HTR-8/SVneo (cell line): ENCODE measurements at places on chromosomes 11 and 22.

GRCh38 chr11:106276859-106277436 is 199.5 kb downstream of the AASDHPPT start:
- DNase-seq, result peak; percentile 4

DNA sequence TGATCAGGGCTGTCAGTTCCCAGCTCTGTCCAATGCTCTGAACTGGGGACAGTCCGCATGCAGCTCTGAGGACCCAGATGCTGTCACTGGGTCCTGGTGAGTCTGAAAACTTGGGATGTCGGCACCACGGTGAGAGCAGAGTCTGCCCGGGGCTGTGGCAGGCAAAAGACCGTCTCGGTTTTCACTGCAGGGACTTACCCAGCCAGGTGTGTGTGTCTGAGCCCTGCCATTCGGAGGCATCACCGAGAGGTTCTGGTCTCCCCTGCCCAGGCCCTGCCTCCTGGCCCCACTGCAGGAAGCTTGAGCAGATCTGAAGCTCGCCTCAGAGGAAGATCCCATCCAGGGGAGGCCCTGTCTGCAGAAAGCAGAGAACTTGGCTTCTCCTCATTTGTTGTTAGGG is 5.2 kb downstream of the TP53AIP1 start:
- no peak for DNase-seq

DNA sequence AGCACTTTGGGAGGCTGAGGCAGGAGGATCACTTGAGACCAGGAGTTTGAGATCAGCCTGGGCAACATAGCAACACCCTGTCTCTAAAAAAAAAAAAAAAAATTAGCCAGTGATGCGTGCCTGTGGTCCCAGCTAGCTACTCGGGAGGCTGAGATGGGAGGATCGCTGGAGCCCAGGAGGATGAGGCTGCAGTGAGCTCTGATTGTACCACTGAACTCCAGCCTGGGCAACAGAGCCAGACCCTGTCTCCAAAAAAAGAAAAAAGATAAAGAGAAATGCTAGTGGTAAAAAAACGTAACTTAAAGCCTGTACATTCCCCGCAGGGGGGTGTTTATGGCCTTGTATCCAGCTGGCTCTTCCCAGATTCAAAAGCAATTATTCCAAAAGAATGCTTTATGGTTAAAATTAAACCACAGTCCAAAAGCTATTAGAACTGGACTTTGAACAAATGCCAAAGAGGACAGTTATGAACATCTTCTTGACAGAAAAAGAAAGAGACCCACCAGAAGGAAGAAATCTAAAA is 16.4 kb upstream of the SNX32 start:
- no peak for DNase-seq

DNA sequence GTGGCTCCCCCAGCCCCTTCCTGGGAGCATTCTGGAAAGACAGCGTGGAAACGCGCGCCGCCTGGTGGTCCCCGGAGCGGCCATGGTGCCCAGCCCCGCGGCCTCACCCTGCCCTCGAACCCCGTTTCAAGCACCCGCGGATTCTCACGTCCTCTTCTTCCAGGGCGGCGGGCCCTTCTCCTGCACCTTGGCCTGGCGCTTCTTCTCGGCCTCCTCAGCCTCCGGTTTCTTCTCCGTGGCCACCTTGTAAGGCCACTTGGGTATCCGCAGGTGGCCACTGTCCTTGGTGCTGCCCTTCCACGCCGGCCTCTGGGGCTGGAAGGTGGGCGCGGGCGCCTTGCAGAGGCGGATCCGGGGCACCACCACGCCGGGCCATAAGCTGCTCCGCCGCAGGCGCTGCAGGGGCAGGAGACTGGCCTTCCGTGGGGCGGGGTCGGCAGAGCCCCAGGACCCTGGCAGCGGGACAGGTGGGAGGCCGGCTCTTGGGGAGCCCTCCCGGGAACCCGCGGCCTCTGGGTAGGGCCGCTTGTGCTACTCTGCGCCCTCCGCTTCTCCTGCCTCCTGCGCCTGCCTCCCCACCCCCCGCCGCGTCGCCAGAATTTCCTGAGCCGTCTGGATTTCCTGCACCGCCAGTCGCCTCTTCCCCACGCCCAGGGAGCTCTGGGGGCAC is 83.4 kb downstream of the TRIM51G start:
- DNase-seq, result no peak

DNA sequence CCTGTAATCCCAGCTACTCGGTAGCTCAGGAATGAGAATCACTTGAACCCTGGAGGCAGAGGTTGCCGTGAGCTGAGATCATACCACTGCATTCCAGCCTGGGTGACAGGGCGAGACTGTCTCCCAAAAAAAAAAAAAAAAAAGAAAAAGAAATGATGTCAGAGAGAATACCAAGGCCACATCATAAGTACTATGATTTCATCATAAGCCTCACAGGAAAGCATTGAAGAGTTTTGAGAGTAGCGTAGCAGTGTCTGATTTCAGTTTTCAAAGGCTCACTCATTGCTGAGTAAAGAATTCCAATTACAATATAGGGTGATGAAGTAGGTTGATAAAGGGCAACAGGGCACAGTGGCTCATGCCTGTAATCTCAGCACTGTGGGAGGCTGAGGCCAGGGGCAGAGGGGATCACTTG is 88.8 kb downstream of the MRTFA start:
- no peak for DNase-seq

GRCh38 chr11:15716550-15716949 is 601.8 kb downstream of the INSC start:
- no peak for DNase-seq

GRCh38 chr11:118581057-118581456 is 8.8 kb downstream of the ARCN1 start:
- no peak for DNase-seq

- peak; percentile 12 for DNase-seq
These were observed 109.2 kb downstream of the CSNK2A3 start for GRCh38 chr11:11243590-11244469.

GRCh38 chr11:80041136-80042000 is 600.5 kb upstream of the TENM4 start:
- DNase-seq, result no peak

DNA sequence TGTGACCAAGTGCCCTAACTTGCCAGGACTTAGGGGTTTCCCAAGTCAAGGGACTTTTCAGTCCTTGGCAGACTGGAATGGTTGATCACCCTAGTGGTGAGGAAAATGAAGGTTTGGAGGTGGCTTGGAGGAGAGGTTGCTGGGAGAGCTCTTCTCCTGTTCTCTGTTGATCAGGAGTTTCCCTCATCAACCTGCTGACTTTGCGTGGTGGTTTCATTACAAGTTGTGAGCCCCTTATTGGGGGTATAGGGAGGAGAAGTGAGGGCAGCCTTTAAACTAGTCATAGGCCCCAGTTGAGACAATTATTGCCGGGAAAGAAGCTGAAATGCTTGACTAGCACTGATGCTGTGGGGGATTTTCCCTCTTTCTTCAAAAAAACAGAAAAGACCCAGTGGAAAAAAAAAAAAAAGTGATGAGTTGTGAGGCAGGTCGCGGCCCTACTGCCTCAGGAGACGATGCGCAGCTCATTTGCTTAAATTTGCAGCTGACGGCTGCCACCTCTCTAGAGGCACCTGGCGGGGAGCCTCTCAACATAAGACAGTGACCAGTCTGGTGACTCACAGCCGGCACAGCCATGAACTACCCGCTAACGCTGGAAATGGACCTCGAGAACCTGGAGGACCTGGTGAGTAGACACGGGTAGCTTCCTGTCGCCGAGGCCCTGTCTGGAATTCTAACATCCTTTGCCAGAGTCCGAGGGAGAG is at the start of gene CXCR5:
Gene CXCR5 (plus strand): TSS at position 525 of the 704 bp plus-strand sequence. CDS start 50 bp downstream, at position 575.
- no peak for DNase-seq

DNA sequence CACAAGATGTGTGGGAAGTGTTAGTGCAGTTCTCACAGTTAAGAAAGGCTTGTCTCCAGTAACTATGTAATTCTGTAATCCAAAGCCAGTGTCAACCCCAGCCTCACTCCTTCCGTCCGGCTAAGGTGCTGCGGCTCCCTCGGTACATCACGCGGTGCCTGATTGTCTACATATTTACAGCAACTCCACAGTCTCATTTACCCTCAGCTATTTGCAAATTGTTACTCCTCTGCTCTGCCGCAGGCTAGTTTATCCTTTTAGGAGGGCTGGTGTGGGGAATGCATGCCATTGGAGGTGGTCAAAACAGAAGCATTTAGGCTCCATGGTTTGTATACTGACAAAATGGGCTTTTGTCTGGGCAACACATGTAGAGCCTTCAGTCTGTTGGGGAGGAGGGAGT is 358.3 kb downstream of the METTL15 start:
- no peak for DNase-seq

- DNase-seq, result no peak
These were observed 273.9 kb downstream of the SBF2 start for GRCh38 chr11:10019906-10020682.

DNA sequence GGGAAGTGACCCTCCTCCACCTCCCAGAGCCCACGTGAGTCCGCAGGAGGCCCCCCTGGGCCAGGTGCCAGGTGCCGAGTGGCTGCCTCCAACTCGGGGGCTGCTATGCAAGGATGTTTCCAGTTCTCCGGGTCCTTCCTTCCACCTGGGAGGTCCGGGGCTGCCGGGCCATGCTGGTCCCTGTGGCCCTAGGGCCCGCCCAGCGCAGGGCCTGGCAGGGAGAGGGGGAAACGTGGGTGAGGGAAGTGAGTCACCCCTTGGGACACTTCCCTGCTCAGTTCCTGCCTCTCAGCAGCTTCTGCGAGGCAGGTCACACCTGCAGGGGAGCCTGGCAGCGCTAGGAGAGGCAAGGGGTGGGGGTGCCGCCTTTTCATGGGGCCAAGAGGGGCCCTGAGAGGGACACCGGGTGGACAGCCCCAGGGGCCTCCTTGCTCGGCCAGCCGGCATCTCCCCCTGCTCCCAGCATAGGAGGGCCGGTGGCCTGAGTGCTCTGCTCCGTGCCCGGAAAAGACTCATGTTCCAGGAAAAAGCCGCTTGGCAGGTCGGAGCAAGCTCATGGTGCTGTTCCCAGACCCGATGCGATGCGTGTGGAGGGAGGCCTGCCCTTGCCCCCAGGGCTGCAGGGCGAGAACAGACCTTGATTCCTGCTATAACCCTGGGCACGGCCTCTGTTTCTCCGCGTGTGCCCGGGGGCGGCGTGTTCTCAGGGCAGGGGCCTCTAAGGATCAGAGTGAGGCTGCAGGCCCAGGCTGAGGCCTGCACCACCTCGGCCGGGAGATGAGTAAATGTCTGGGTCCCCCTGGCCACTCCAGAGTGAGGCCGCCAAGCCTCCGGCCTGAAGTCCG is 30.3 kb upstream of the WNT7B start:
- DNase-seq, result peak; percentile 76

DNA sequence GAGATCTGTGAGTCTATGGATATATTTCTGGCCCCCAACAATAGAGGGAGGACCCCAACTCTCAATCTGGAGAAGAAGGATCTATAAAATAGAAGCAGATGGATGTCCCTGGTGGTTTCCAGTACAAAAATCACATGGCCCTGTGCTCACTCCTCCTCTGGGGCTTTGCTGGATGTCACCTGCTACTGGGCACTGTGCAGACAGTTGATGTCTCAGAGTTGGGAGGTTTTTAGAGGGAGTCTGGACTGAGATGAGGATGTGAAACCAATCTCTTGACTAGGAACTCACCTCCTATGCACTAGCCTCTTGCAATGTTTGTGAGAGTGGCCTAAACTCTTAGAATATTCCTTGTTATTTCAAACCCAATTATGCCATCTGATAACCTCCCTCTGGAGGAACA is 107.2 kb downstream of the SCN3B start:
- DNase-seq, result no peak

- no peak for DNase-seq
These were observed 12.9 kb downstream of the RNF141 start for GRCh38 chr11:10528121-10528520.

GRCh38 chr11:126188332-126189108 is 22.9 kb downstream of the RPUSD4 start:
- DNase-seq, result no peak

- DNase-seq, result no peak
These were observed 166.7 kb upstream of the SYN3 start for GRCh38 chr22:33224841-33225240.

DNA sequence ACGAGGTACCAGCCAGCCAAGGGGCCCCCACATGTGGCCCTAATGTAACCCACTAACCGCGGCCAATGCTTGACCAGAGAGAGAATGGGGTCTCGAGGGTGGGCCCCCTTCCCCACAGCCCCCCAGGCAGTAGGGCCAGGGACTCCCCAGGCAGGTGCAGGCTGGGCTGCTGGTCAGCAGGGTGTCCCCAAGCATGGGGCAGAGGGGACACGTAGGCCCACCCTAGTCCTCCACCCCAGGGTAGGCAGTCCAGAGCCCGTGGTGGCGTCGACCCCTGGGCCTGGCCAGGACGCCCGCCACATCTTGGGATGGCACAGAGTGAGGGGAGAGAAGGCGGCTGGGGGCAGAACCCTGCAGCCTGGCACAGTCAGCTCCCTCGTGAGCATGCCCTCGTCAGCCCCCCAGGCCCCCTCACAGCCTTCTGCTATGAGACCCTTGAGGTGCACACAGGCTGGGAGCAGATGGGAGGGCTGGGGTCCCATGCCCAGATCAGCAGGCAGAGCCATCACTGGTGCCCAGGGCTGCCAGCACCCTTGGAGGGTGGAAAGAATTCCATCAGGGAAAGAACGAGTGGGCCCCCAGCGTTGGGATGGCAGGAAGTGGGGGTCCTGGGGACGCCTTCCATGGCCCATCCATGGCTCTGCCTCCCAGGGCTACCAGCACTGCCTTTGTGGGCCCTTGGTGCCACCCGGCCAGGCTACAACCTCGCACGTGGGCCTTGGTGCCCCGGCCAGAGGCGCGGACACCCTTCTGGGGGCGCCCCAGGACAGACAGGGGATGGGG is 6.1 kb downstream of the TNNT3 start:
- DNase-seq, result no peak

- DNase-seq, result peak; percentile 73
These were observed 44.2 kb upstream of the TTLL12 start for GRCh38 chr22:43230971-43231723.

- DNase-seq, result peak; percentile 29
These were observed 68.7 kb downstream of the WT1 start for GRCh38 chr11:32366666-32367065.

DNA sequence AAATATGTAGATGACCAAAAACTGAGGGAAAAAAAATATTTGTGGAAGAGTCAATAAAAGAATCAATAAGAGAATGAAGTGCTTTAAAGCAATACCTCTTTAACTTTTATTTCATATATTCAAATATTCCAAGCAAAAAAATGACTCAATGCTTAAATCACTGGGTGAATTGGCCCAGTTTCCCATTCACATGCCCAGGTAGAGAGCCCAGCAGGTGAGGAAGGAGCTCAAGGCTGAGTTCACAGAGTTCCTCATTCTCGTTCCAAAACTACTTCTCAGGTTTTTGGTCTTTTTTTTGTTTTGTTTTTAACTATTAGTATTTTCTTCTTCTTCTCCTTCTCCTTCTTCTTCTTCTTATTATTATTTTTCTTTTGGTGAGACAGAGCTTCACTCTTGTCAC is 30.2 kb downstream of the SLC1A2 start:
- no peak for DNase-seq

- no peak for DNase-seq
These were observed 141.0 kb downstream of the SLC17A6 start for GRCh38 chr11:22479208-22479607.

- no peak for DNase-seq
These were observed 37.6 kb downstream of the GAB4 start for GRCh38 chr22:16970446-16970845.

GRCh38 chr11:111452146-111452545 is 60.0 kb downstream of the BTG4 start:
- no peak for DNase-seq

- no peak for DNase-seq
These were observed 58.5 kb upstream of the ANO1 start for GRCh38 chr11:70019576-70020011.
